ENCODE measurements at places on chromosomes 13 and 19.

- no peak for DNase-seq
Observed at GRCh38 chr13:24725379-24725778, 38.6 kb upstream of the RNF17 start.

DNA sequence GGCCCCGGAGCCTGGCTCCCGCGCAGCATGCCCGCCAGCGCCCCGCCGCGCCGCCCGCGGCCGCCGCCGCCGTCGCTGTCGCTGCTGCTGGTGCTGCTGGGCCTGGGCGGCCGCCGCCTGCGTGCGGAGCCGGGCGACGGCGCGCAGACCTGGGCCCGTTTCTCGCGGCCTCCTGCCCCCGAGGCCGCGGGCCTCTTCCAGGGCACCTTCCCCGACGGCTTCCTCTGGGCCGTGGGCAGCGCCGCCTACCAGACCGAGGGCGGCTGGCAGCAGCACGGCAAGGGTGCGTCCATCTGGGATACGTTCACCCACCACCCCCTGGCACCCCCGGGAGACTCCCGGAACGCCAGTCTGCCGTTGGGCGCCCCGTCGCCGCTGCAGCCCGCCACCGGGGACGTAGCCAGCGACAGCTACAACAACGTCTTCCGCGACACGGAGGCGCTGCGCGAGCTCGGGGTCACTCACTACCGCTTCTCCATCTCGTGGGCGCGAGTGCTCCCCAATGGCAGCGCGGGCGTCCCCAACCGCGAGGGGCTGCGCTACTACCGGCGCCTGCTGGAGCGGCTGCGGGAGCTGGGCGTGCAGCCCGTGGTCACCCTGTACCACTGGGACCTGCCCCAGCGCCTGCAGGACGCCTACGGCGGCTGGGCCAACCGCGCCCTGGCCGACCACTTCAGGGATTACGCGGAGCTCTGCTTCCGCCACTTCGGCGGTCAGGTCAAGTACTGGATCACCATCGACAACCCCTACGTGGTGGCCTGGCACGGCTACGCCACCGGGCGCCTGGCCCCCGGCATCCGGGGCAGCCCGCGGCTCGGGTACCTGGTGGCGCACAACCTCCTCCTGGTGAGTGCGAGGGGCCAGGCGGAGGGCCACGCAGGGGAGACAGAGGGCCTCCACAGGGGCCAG is at the start of gene KL:
Gene KL (plus strand): TSS at position 10 of the 909 bp plus-strand sequence. CDS start 18 bp downstream, at position 28.
- no peak for DNase-seq

DNA sequence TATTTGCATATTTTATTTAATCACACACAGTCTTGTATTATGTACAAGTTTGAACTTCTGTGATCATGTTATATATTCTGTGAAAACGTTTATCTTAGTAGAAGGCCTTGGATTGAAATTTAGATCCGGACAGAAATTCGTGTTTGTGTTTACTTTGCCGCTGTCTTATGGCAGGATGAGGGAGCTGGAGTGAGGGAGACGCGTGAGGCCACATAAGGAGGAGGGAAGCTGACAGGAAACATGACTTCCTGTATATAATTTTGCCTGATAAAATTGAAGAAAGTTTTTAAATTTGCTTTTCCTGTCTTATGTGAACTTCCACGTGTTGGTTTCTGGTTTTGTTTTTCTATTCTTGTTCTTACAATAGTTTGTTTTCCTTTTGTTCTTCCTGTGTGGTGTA is 200.2 kb downstream of the MTUS2 start:
- no peak for DNase-seq

GRCh38 chr19:15115762-15116615 is 8.8 kb downstream of the SYDE1 start:
- no peak for DNase-seq

- no peak for DNase-seq
Observed at GRCh38 chr13:73055813-73056564, 2.8 kb upstream of the KLF5 start.
